ENCODE measurements at places on chromosomes 5 and 9. TPM values are rescaled to one million over a fixed set of nuclear protein-coding genes. Genes with fewer than 3 reads are reported as not detected.

DNA sequence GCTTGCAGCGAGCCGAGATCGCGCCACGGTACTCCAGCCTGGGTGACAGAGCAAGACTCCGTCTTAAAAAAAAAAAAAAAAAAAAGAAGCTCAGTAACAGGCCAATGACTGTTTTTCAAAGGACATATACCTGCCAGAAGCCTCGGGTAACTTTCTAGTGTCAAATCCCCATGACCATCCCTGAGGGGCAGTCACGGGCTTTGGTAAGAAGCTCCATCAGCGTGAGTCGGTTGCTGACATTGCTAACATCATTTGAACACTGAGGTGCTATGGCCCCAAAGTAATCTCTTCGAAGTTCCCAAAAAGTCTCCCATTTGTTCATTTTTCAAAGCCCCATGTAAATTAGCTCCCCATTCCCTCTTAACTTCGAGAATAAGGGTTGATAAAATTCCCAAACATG lies 11.6 kb downstream of the NAIP start:
- DNase-seq: no peak

DNA sequence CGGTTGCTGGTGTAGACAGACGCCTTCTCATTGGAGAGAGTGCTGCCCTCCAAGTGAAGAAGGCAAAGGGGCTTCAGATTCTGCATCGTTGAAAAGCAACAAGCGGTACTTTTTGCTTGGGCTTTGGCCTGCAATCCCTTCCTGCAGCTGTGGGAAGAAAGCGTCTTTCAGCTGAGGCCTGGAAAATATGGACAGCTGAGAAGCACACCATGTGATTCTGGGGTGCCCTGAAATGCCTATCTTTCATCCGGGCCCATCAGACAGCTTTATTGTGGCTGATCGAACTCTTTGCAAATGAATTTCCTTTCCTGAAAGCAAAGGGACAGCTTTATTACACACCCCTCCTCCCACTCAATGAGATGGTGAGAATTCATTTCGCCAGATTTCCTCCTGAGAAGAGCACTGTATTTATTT lies 74.0 kb downstream of the NSG2 start:
- DNase-seq: no peak

The SPINK7 gene
- not detected for total RNA-seq

DNA sequence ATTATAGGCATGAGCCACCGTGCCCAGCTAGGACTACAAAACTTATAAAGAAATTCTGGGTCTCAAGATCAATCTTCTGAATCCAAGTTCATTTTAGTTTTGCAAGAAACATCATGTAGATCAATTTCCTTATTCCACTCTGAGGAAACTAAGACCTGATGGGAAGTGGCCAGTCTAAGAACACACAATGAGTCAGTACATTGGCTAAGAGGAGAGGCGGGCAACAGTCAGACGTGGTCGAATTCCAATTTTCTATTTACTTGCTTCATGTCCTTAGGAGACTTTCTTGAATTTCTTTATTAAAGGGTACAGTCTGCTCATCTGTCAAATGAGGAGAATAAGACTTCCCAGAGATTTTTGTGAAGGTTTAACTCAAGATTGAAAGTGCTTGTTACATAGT lies 432.1 kb upstream of the BRINP1 start:
- DNase-seq: no peak

DNA sequence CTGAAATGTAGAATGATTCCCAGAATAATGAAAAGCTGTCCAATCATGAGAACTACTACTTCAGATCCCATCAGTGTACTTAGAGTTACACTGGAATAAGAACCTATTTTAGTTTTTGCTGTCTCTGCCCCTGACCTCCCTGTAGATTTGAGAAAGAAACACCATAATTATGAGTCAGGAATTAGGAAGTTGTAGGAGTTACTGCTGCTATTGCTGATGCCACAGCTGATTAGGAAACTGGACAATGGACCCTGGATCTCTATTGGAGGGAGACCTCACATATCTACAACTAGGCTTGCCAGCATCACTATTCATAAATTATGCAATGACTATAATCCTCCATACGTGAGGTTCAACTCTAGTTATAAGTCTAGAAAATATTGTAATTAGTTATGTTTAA lies 48.8 kb upstream of the EDIL3 start:
- DNase-seq: peak; percentile 50

DNA sequence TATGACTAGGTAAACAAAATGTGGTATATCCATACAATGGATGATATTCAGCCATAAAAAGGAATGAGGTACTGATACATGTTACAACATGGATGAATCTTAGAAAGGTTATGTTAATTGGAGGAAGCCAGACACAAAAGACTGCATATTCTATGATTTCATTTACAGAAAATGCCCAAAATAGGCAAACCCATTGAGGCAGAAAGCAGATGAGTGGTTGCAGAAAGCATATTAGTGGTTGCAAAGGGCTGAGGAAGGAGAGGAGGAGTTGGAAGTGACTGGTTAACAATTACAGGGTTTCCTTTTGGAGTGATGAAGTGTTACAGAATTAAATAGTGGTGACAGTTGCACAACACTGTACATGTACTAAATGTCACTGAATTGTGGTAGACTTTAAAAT lies 17.7 kb downstream of the PLGRKT start:
- DNase-seq: no peak

- DNase-seq: no peak
Observed at GRCh38 chr9:17481565-17481964, 97.3 kb upstream of the SH3GL2 start.

DNA sequence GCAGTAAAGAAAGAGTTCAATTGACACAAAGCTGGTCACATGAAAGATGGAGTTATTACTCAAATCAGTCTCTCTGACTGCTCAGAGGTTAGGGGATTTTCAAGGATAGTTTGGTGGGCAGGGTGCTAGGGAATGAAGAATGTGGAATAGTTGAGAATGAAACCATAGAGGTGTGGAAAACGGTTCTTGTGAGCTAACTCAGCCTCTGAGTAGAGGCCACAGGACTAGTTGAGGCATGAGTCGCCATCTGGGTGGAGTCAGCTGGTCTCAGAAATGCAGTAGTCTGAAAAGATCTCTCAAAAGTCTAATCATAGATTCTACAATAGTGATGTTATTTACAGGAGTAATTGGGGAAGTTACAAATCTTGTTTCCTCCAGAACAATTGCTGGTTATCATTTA lies 178.9 kb upstream of the SPEF2 start:
- no peak for DNase-seq

DNA sequence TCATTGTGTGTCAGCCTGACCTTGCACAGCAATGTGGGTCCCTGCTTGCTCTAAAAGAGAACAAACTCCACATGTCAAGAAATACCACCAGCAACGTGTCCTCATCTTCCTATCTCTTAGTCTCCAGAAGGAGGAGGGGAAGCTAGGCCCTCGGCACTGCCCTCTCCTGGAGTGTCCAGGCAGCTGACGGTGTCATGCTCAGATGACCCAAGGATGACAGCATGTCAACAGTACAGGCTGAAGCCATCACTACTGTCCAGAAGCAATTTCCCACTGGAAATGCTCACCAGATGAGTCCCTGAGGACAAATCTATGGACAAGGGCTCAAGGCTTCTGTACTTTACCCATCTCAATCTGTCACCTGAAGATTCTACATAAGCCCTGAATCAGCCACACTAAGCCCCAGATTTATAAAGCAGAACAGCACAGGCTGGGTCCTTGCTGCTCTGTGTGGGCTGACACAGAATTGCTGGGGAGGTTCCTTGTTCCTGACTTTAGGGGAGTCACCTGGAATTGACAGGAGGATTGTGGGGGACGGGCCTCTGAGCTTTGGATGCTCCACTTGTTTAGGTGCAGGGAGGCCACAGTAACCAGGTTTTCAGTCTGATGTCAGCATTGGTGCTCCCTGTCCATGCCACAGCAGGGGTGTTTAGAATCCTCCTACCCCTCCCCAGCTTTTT lies 210.2 kb downstream of the DAB2IP start:
- DNase-seq: no peak

The CCNI2 gene
- total RNA-seq: not detected

The GTF3C5 gene
- 51.1 TPM for total RNA-seq

GRCh38 chr9:2260417-2261306 lies 245.5 kb downstream of the SMARCA2 start:
- peak; percentile 45 for DNase-seq

GRCh38 chr5:181173420-181174342 lies 26.3 kb downstream of the OR2V2 start:
- DNase-seq: peak; percentile 79

The PRPF4 gene
- total RNA-seq: 38.0 TPM

The SPINK13 gene
- not detected for total RNA-seq

- peak; percentile 57 for DNase-seq
Observed at GRCh38 chr5:157463621-157464518, 3.9 kb downstream of the NIPAL4 start.

GRCh38 chr9:5886114-5886939 lies 4.4 kb upstream of the MLANA start:
- peak; percentile 65 for DNase-seq

DNA sequence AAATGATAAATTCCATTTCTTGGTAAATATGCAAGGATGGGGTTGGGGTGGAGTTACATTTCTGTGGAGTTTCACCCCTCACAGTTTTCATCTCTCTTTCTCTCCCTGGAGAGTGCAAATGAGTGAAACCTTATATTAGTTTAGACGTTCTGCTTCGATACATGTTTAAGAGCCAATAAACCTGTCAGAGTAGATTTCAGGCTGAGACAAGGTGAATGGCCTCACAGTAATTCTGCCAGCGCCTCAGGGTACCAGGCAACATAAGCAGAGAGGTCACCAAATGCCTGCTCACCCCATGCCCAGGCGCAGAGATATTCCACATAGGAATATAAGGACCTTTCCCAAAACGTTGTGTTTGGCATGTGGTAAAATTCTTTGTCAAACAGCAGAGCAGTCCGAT lies 154.9 kb upstream of the VLDLR start:
- no peak for DNase-seq

The AQP3 gene
- 3.3 TPM for total RNA-seq

The NCS1 gene
- 35.8 TPM for total RNA-seq

GRCh38 chr5:17434982-17435381 lies 63.0 kb upstream of the TAF11L2 start:
- no peak for DNase-seq

Measured in IMR-90 (cell line).